ENCODE measurements at places on chromosomes 1 and 21.

GRCh38 chr1:198749279-198749678 is 110.4 kb downstream of the PTPRC start:
- no peak for DNase-seq

DNA sequence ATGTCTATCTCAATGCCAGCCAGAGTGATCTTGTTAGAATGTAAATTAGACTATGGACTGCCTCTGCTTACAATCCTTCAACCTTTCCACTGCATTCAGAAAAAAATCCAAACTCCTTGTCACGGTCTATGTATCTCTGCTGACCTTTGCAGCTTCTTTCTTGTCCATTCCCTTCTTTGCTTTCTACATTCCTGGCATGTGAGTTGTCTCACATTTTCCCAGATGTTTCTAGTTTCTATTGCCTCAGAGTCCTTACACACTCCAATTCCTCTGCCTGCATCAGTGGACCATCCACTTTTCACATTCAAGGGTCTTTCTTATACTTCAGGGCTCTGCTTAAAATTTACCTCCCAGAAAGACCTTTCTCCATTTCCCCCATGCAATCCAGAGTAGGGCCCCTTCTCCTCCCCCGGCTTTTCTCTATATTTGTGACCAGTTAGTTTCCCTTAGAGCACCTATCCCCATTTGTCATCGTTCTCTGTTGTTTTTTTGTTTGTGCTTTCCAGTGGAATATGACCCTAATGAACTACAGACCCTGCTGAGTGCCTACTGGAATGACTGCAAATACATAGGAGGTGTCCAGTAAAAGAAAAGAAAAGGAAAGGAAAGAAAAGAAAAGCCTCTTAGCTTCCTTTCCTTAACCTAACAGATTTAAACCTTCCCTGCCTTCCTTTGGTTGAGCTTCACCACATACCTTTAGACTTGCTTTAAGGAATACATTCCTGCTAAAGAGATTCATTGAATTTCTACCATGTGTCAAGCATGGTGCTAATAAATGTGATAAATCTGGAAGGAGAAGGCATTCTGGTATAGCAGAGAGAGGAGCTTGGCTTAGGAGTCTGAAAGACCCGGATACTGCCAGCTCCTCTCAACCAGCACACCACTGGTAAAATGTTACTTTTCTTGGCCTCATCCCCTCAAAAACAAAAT is 102.0 kb downstream of the DIRAS3 start:
- no peak for DNase-seq

GRCh38 chr1:153072806-153073726 is 1.7 kb upstream of the SPRR2B start:
- DNase-seq, result no peak

- no peak for DNase-seq
These were observed 52.1 kb upstream of the ERRFI1 start for GRCh38 chr1:8078176-8078671.

- no peak for DNase-seq
These were observed 472.7 kb downstream of the PLPP3 start for GRCh38 chr1:56106531-56107274.

DNA sequence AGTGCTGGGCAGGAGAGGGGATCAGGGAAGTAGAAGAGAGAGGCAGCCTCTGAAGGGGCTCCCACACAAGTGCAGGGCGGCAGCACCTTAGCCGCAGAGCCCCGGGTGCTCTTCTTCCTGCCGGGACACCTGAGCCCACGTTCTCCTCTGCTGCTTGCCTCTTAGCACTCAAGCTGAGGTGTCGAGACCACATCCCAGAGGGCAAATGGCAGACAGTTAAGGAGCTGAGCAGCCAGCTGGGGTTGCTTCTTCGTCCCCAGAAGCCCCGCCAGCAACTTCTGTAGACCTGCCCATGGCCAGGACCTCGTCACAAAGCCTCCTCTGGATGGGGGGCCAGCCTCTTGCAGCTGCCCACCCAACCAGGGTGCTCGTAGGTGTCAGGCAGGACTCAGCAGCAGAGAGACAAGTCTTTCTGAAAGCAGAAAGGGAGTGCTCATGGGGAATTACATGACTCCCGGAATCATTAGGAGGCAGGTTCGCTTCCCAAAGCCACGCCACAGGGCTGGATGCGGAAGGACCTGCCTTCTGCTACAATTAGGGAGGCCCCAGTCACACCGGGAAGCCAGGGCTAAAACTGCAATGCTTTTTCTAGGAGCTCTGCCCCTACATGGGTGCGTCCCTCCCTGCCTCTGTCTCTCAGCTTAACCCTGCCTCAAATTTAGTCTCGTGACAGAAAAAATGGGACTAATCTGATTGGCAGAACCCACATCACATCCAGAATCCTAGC is 141.4 kb upstream of the RAB4A start:
- no peak for DNase-seq

- DNase-seq, result no peak
These were observed 1.7 kb downstream of the DCAF8 start for GRCh38 chr1:160260406-160261382.

DNA sequence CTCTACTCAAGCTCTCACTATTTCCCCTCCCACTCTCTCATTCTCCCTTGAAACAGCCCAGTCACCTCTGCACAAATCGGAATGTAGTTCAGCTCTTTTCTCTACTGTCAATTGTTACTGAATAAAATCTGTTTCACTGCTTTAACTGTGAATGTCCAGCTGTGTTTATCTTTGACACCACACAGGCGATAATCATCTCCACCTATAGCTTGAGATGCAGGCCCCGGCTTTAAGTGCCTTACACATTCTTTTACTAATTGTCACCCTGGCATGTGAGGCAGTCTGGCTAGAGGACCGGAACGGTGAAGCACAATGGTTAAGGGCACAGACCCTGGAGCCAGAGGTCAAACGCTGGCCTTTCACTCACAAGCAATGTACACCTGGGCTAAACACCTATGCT is 122.8 kb upstream of the C8B start:
- no peak for DNase-seq
